ENCODE measurements at places on chromosomes 16 and 17.

- no peak for DNase-seq
These were observed 3.5 kb upstream of the C17orf107 start for GRCh38 chr17:4895657-4896331.

DNA sequence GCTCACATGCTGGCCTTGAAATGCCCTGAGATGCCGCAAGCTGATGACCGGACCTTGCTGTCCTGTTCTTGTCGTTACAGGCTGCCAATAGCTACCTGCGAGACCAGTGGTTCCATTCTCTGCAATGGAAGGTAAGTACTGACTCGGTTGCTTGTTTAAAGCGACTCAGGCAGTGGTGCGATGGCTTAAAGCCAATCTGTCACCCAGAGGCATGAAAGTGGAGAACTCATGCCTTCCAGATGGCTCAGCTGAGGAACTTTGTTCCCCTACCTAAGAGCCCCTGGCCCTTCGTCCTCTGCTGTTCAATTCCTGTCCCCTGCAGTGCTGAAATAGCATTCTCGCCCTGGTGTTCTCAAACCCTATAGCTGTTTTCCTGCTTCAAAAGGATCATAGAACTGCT is 158.3 kb upstream of the PLCG2 start:
- DNase-seq = no peak

GRCh38 chr17:58747674-58748073 is 8.0 kb upstream of the PPM1E start:
- no peak for DNase-seq

DNA sequence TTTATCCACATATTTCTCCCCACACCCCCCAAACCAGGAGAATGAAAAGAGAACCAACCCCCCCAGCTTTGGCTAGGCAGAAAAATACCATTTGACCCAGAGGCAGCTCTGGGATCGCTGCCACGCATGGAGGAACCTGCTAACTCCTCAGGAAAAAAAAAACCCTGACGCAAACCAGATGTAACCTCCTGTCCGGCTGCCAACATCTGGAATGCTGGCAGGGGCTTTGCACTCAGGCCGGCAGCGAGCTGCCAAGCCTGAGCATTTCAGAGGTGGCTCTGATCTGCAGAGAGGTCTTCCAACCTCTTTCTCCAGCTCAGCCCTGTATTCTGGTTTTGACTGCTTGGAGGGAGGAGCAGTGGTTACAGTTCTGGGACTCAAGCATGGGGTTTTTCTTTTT is 8.2 kb downstream of the IGFBP4 start:
- DNase-seq = no peak

DNA sequence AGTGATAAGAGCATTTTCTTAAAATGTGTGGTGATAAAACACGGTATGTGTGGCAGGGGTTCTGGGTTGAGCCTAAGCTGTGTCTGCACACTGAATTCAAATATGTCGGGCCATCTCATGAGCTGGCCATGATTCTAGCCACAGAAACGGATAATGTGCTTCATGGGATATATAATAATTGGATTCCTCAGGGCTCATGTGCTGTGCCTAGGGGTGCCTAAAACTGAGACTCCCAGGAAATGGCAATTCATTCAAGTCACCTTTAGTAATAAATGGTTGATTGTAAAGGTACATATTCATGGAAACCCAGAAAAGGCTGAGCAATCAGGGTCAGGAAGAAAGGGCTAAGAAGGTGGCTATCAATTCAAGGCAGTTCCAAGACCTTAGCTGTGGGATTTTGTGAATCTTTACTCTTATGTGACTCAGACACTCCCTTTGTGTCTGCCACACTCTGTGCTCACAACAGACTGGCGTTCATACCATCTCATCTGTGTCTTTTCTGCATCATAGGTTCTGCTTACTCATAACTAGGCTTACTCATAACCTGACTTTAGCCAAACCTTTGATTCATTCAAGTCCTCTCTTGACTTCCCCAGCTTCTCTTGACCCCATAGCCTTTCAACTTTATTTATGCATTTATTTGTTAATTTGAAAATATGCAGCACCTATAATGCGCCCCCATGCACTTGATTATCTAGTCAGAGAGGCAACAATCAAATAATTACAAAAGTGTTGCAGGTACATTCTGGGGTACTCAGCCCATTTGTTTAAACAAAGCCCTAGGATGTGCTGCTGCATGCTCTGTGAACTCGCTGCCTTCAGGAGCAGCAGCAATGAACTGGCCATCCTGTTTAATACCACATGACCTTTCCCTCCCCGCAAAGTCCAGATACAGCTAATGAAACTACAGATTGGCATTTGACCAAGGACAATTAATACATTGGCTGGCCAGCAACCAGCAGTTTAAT is 28.4 kb upstream of the MED13 start:
- no peak for DNase-seq

- no peak for DNase-seq
These were observed 295.1 kb upstream of the SOX9 start for GRCh38 chr17:71825687-71826086.

- DNase-seq = no peak
These were observed 36.8 kb downstream of the CPD start for GRCh38 chr17:30415491-30415890.

- DNase-seq = no peak
These were observed 36.0 kb upstream of the CCL1 start for GRCh38 chr17:34398990-34399389.

- DNase-seq = no peak
These were observed 51.7 kb downstream of the SNX11 start for GRCh38 chr17:48159232-48159631.

DNA sequence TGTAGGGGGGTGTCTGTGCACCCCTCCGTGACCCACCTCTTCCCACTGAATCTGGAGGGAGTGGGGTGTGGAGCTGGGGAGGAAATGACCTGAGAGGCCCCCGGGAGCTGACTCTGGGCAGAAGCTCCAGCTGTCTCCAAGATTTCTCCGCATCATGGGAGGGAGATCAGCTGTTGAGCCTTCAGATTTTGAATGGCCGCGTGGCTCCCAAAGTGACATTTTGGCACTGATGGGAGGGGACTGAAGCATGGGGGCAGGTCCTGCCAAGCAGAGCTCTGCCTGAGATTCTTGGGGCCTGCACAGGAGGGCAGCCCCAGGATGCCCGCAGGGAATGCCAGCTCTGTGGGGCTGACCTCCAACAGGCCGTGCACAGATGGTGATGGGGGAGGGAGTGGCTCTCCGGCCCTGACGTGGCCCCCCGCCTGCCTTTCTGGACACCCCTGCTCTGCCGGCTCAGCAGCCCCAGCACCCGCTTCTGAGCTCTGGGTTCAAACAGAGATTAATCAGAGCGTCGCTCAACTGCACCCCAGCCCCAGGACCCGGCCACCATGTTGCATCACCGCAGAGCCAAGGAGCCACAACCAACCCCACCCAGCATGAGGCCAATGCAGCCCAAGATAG is 25.3 kb upstream of the UBE2I start:
- DNase-seq = no peak

DNA sequence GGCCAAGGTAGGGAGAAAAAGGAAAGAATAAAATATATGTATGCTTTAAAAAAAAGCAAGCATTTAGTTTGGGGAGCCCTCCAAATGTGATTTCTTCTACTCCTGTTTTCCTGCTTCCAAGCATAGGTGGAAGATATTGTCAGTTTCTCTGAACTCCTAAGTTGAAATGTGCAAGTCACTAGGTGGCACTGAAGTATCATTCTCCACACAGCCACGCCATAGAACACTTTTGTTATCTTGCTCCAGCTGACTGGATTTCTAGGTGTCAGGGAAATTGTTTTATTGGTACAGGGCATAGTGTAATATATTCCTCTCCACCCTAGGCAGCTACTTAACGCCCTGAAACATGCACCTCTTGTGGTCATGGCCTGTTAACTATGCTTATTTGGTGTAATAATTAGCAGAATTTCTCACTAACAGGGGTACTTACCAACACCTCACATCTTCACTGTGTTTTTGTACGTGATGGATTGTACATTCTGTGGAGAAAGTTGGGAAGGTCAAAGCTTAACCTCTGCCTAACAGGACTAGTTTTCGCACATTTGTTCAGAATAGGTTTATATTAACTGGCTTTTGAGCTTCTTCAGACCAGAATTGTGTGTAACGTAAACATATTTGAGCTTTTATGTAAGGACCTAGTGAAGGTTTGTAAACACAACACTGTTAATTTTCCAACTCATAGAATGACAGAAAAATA is 69.3 kb downstream of the FTO start:
- DNase-seq = no peak

DNA sequence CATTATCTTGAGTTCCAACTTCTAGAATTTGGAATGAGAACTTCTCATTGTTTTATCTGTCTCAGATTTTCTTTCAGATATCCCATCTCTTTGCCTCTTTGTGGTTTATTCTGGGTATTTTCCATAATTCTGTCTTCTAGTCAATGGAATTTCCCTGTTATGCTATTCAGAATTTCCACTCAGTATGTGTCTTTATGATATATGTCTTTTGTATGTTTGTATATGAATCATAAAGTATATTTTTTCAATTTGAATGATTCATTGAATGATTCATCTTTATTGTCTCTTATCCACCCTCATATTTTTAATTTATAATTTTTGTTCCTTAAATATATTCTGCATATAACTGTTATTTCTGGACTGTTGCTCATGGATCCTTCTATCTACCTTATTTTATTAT is 729.7 kb upstream of the GOT2 start:
- no peak for DNase-seq
